ENCODE measurements at places on chromosomes 11 and 22.

GRCh38 chr11:3959015-3959902, 103.8 kb downstream of the STIM1 start:
- DNase-seq, result peak; percentile 56

DNA sequence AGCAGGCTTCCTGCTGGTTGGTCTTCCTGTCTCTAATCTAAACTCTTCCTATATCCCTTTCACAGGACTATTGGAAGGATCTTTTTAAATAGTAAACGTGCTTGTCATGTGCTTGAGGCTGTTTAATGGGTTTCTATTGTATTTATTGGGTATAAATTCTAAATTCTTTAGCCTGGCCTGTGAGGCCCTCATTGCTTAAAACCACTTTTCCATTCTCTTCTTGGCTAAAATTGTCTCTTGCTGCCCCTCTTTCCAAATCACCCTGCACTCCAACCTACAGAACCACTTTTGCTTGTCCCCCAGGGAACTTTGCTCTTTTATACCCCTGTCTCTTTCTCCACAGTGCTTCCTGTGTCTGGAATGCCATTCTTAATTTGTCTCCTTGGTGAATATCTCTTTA, 46.4 kb upstream of the MUC15 start:
- no peak for DNase-seq

DNA sequence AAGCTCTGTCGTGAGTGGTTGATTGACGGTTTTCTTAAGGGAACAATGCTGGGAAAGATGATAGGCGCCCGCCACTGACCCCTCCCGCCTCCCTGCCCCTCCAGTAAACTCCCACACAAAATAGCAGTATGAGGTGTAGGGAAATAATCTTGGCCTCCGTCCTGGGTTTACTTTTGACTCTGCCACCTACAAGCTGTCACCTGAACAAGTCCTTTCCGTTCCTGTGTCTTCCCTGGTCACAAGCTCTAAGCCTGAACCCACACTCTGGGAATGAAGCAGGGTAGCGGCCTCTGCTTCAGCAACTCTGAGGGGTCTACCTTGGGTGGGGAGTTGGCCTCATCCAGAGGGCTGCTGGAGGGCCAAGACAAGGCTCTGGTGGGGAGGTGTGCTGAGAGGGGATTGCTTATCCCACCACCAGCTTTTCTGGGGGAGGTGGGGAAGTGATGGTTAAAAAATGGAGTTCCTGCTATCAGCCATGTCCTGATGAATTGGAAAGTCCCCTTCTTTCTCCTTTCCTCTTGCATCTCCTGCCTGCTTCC, 87.8 kb downstream of the CEP164 start:
- no peak for DNase-seq

- peak; percentile 72 for DNase-seq
Measured at GRCh38 chr22:42714768-42715390, 5.8 kb downstream of the A4GALT start.

DNA sequence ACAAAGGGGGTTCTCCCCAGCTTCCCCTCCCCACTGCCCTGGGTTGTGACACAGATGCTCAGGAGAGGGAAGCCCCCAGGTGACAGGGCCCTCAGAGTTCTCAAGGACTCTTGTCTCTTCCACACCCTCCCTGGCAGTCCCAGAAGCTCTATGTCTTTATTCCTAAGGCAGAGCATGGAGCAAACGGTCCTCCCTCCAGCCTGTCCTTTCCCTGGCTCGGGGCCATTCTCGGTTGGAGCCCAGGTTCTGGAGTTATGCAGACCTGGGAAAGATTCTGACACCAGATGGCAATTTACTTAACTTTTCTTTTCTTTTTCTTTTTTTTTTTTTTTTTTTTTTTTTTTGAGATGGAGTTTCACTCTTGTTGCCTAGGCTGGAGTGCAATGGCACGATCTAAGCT, 186.6 kb downstream of the CEP164 start:
- no peak for DNase-seq

GRCh38 chr11:11871991-11872401, 30.2 kb downstream of the USP47 start:
- DNase-seq, result no peak

DNA sequence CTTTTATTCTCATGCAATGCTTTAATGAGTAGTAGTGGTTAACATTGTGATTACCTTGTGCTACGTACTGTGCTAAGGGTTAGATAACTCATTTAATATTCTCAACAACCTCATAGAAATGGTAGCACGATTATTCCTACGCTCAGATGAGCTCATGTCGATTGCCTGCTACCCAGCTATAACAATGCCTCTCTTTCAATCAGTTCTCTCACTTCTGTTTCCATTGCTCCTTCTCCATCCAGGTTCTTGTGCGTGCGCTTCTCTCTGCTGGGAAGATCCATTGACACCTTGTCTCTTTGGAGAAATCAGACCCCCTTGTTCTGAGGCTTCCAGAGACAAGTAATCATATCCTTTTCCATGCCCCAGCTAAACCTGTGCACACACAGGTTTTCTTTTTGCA, 120.8 kb downstream of the NECTIN1 start:
- DNase-seq, result no peak

- no peak for DNase-seq
Measured at GRCh38 chr11:66974724-66975404, at the start of gene C11orf86. Gene C11orf86, plus strand, starts transcription at chr11:66975304. Its CDS starts 59 bp downstream, at chr11:66975363.

DNA sequence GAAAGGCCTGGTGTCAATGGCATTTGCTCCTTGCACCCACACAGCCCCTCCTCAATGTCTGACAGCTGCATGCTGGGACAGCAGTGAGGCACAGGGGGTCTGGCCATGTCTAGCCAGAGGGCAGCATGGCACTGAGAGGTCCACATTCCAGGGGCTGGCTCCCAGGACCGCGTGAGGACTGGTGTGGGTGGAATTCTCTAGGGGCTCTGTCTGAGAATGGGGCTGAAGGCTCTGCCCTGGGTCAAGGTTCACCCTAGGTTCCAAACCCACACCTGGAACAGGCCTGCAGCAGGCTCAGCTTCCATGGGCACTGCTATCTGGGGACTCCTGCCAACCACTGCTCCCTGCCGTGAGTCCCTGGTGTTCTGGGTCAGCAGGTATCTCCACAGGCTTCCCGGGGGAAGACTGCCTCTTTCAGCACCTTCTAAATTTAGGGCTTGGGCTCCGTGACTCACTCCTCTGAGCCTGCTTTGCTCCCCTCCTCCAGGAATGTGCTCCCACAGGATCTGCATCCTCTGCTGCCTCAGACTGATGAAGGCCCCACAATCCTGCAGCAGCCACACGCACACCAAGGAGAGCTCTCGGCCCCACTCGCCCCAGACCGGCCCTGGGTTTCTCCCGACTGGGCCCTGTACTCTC, 4.2 kb downstream of the STARD10 start:
- no peak for DNase-seq

DNA sequence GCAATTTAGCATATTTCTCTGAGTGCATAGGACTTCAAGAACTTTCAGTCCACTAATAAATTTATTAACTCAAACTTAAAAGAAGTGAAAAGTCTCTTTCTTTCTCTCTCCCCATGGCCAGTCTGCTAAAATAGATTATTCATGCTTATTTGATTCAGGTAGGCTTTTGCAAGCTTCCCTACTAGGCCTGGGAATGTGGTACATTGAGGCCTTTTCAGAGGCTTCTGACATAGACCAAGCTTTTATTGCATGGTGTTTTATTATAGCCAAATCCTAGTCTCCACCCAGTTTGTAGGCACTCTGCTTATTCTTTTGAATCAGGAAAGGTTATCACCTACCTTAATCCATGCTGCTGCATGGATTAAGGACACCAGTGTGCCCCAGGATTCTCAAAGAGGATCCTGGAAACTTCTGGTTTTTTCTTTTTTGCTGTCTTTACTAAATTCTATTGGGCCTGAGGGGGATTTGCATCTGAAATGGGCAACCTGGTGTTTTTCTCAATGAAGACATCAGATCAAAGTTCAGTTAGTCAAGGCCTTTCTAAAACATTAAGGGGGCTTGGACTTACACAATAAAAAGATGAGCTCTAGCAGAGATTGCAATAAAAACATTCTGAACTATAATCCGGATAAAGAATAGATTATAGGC, 92.2 kb downstream of the ELP4 start:
- DNase-seq, result no peak

DNA sequence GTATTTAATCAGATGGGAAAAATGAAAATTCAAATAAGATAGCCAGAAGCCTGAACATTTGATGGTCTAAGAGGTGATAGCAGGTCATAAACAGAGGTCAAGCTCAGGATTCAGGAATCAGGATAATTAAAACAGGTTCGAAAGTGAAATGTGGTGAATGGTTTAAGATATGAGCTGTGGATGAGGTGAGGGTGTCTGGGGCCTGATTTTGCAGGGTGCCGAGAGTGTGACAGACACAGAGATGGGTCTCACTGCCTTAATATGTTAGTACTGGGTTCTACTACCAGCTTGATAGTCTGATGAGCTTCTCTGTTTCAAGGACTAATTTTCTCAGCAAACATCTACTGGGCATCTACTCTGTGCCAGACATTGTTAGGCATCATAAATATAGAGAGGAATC, 19.9 kb upstream of the EMSY start:
- DNase-seq, result no peak
